LNCaP clone FGC (cell line): ENCODE measurements at places on chromosomes 7 and 10.

DNA sequence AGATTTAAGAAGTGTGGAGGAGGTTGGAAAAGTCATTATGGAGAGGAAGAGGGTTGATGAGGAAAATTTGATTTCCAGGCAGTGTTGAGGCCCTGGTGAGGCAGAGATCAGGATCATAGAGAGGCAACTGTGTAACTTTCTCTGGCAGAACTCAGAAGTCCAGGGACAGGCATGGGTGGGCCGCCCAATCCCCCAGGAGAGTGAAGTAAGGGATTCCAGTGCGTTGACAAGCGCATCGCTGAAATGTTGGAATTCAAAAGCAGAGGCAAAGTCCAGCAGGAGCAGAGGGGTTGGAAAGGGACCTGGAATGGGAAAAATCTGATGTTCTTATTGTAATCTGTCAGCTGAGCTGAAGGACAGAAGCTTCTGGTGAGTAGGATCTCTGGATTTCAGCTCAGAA, 207.3 kb downstream of the FAM107B start:
- no peak for DNase-seq

- DNase-seq = no peak
These were observed 6.8 kb downstream of the RSBN1L start for GRCh38 chr7:77702968-77703472.

- DNase-seq = no peak
These were observed 41.6 kb upstream of the AQP1 start for GRCh38 chr7:30869794-30870611.

DNA sequence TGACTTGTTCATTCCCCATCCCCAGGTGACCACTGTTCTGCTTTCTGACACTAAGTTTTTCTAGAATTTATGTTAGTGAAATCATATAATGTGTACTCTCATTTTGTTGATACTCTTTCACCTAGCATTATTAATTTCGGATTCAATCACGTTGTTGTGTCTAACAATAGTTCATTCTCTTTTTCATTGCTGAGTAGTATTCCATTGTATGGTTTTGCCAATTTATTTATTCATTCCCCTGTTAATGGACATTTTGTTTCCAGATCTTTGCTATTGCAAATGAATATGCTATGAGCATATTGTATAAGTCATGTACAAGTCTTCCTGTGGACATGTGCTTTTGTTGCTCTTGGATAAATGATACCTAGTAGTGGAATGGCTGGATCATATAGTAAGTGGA, 146.4 kb downstream of the FAM204A start:
- DNase-seq = no peak

- DNase-seq = no peak
These were observed 74.6 kb downstream of the WDFY4 start for GRCh38 chr10:48759113-48759901.

- DNase-seq = no peak
These were observed 150.6 kb downstream of the SLIT1 start for GRCh38 chr10:97034958-97035769.

GRCh38 chr7:105399043-105399725, 10.5 kb upstream of the SRPK2 start:
- no peak for DNase-seq

GRCh38 chr10:35355971-35356724, 19.8 kb downstream of the CCNY start:
- DNase-seq = no peak

- no peak for DNase-seq
These were observed 53.0 kb upstream of the RAB18 start for GRCh38 chr10:27451054-27451453.

DNA sequence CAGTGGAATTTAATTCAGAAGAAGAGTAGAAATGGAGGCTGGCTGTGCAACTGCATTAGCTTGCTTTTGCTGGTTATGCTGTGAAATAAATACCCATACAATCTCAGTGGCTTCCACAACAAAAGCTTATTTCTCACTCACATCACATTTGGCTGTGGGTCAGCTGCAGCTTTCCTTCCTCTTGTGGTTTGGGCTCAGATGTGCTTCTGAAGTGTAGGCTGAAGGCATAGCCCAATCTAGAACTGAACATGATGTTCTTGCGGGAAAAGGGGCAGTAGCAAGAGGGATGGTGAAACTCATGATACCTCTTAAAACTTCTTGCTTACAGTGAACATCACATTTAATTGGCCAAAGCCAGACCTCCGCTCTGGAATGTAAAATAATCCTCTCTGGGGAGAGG, 119.9 kb downstream of the HECW1 start:
- DNase-seq = no peak

- DNase-seq = no peak
These were observed 32.7 kb downstream of the EEPD1 start for GRCh38 chr7:36185756-36186155.

DNA sequence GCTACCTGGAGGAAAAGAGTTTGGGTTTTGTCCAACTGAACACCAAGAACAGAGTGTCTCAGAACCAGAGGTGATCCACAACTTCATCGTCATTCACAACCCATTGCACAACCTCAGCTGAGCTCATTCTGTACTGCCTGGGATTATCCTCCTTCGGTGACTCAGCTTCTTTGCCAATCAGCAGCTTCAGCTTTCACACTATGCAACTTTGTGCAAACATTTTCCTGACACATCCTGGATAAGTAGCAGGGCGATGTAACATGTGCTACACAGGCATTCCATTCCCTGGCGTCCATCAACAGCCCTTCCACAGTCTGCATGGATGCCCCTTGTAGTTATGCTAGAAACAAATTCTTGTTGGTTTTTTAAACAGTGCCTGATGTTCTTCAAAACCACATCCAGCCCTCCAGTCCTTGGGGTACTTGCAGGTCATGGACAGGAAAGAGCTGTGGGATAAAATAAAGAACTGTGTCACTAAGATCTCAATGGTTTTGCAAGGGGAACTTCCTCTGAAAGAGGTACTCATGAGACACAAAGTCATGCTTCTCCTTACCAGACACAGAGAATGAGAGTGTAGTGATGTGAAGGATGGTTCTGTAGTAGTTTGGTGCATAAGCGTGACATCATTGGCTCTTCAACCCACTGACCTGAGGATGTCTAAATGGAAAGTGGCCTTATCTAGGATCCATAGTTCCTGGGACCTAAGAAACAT, 478.5 kb downstream of the KIF20B start:
- no peak for DNase-seq

DNA sequence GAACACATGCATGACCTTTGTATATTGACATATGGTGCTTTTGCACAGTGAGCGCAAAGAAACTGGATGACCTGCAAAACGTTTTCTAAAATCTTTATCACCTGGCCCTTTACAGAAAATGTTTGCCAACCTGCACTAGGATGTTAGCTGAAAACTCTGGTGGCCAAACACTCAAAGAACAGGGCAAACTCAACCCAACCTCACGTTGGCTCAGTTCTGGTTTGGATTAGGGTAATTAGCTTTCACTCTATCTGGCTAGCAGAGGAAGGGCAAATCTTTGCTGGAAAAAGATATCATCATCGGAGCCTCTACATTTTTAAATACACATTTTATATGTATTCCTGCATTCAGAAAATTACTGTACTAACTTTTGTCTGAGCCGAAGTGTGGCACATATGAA, 688.9 kb downstream of the PHTF2 start:
- no peak for DNase-seq

GRCh38 chr10:113151190-113151666, 201.2 kb downstream of the TCF7L2 start:
- no peak for DNase-seq

GRCh38 chr10:121448766-121449421, 149.3 kb downstream of the FGFR2 start:
- DNase-seq = no peak

- DNase-seq = no peak
These were observed 50.0 kb downstream of the CFAP58 start for GRCh38 chr10:104403636-104404035.
